Stimulated activated CD8-positive, alpha-beta memory T cell treated with anti-CD3 and anti-CD28 coated beads, Interleukin-4, amount 100 ng/mL, for 1 hour (primary cell): ENCODE measurements at places on chromosomes 5 and 9.

DNA sequence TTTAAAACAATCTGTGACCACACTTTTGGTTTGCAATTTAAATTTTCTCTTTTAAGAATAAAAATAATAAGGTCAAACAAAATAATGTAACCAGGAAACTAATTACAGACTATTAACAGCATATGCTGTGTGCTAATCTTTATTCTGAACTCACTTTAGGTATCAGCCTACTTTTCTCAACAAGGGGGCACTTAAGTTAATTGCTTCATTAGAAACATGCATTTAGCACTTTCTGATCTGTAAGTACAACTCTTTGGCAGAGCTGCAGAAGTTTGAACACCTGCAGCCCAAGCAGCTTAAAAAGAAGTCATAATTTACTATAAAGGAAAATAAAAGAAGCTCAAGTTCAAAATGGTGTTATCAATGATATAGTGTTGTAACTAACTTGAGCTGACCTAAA lies 21.7 kb downstream of the XRCC4 start:
- no peak for DNase-seq

DNA sequence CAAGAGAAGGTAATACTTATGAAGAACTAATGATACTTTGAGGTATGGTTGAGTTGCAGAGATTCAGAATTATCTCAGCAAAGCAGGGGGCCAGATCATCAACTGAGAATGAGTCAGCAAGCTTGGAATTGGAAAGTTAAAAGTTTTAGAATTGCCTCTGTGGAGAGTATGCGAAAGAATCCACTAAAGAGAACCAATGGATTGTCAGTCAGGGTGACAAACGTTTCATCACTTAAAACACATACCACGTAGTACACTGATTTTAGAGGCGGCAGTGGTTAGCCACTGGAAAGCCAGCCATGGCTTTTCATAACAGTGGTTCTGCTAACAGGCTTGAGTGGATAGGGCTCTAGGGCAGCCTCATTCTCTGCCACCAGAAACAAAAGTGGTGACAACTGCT lies 30.7 kb downstream of the AOPEP start:
- no peak for DNase-seq

DNA sequence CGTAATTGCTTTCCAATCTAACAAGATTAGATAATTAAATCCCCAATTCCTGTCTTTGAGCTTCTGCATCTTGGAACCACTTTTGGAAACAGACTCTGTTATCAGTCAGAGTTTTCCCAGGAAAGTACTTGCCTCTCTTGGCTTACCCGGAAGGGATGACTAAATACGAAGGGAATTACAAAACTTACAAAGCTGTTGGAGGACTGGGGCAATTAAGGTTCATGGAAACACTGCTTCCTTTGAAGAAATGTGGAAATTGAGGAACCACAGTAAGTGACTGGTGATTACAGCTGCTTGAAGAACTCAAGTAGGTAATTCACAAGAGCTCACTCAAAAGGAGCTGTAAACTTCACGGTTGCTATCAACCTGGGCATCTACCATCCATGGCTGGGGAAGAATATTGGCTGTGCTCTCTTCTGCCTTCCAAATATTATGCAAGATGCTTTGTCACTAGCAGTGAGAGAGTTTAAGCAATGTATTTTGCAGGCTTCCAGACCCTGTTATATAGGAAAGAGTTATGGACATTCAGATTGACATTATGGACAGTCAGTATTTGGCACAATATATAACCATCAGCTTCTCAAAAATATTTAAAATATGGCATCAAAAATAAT lies 104.6 kb upstream of the MAN2A1 start:
- DNase-seq, result no peak

- DNase-seq, result no peak
Observed at GRCh38 chr9:85339338-85339737, 402.4 kb downstream of the AGTPBP1 start.

- DNase-seq, result no peak
Observed at GRCh38 chr5:32522429-32523143, 62.8 kb upstream of the SUB1 start.

DNA sequence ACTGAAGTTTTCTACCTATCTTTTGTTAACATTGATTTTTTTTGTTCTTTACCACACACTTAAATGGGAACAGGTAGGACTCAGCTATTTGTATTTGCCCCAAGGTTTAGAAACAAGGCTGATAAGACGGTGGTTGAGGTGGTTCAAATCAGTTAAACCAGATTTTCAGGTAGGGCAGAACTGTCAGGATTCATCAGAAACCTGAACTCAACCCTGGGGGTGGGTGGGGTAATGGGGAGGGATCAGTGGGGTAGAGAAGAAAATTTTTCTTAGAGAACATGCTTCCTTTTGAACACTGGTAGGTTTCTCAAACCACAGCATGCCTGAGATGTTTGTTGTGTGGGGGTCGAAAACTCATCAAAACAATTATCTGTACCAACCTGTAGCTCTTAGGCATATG lies 113.0 kb downstream of the BASP1 start:
- no peak for DNase-seq

DNA sequence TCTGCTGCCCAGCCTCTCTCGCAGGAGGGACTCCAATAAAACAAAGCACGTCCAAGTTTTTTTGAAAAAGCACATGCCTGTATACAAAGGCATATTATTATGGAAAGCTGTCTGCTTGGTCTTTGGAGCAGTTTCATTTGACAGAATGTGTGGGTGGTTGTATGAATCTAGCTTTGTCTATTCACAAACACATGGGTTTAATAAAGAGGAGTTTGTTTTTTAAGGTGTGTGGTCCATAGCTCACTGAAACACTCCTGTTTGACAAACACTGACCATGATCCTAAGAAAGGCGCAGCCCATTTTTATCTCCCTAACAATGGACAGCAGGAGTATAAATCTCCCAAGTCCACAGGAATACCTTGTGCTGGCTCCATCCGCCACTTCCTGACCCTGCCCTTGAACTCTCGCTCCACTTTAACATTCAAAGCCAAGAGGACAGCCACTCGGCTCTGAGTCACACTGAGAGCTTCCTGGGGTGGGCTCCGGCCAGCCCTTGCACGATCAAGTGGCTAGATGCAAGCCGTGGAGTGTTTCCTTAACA lies 371.9 kb downstream of the EBF1 start:
- DNase-seq, result no peak

DNA sequence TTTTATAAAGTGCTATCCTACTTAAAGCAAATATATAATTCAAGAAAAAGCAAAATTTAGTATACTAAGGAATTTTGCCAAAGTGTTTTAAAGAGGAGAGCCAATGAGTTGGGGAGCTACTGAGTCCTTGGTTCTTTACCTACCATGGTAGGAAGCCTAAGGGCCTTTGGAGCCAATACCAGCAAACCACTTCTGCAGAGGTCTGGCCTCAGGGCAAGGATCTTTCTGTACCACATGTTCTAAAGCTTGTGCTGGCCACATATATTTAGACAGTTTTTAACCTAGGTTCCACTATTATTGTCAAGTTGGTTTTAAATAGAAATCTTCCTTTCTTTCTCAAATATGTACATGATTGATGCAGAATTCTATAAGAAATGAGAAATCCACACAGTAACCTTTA lies 172.3 kb upstream of the NREP start:
- no peak for DNase-seq

DNA sequence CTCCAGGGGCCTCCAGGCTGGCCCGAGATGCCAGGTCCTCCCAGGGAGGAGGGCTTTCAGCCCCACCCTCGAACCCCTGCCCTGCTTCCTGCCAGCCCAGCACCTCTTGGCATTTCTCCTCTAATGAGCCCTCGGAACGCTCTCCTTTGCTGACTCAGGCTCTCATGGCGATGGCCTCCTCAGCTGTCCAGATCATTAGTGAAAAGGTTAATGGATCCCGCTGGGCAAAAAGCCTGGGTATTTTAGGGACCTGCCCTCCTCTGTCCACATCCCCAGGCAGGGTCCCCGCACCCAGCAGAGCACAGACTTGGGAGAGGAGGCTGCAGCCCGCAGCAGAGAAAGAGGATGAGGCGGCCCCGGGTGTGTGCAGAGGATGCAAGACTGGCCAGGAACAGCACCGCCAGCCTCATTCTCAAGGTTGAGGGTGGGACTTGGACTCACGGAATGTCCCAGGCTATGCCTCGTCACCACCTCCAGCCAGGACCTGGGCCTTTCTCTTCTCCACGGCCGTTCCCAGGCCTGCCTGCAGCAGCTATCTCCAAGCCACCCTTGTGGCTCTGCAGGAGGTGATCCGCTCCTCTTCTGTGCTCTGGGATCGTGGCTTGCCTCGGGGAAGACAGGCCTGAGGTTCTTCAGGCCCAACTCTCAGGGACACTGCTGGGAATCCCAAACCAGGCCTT lies 23.0 kb upstream of the ADAMTS2 start:
- DNase-seq, result no peak

DNA sequence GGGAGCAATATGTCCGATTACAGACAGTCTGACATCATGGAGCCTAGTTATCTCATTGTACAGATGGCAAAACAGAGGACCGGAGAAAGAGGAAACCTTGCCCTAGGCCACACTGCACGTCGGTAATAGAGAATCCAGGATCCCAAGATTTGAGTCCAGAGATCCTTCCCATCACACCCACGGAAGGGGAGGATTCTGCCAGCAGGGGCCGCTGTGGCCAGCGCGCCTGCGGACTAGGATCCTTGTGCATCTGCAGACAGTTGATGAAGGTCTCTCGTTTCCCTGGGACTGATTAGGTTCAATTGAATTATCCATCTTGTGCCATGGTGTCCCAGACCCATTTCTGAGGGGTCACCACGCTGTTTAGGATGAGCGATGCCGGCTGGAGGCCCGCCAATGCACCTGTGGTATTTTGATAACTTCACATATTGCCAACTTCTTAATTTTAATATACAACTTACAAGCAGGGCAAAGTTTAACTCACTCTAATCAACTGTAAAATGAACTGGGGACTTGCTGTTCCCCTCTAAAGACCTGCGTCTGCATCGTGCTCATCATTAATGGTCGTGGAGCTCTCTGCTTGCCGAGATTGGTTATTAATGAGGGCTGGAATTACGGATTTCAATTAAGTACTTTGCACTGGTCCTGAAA lies 592.7 kb upstream of the BRINP1 start:
- no peak for DNase-seq
